ENCODE measurements at places on chromosomes 12 and 14.

GRCh38 chr14:46054526-46054925, 597.1 kb downstream of the RPL10L start:
- DNase-seq, result peak; percentile 97

DNA sequence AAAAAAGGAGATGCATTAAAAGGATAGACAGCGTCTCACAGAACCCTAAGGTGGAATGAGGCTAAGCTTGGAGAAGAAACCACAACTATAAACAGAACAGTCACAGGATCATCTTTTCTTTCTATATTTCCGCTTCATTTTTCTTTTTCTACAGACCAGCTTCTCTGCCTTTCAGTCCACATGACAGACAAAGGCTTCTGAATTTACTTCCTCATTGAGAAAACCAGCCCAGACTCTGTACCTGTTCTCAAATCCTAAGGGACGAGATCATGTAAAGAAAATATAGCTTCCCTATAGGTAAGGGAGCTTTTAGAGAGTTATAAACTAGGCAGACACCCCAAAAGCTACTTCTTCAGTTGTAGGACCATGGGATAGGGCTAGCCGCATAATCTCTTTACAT, 17.4 kb downstream of the SGPP1 start:
- no peak for DNase-seq

DNA sequence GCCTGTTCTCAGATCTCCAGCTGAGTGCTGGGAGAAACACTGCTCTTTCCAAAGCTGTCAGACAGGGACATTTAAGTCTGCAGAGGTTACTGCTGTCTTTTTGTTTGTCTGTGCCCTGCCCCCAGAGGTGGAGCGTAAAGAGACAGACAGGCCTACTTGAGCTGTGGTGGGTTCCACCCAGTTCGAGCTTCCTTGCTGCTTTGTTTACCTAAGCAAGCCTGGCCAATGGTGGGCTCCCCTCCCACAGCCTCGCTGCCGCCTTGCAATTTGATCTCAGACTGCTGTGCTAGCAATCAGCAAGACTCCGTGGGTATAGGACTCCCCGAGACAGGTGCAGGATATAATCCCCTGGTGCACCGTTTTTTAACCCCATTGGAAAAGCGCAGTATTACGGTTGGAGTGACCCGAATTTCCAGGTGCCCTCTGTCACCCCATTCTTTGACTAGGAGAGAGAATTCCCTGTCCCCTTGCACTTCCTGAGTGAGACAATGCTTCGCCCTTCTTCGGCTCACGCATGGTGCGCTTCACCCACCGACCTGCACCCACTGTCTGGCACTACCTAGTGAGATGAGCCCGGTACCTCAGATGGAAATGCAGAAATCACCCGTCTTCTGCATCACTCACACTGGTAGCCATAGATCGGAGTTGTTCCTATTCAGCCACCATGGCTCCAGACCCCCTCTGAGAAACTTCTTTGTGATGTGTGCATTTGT, 650.3 kb upstream of the ALG10B start:
- DNase-seq, result no peak

DNA sequence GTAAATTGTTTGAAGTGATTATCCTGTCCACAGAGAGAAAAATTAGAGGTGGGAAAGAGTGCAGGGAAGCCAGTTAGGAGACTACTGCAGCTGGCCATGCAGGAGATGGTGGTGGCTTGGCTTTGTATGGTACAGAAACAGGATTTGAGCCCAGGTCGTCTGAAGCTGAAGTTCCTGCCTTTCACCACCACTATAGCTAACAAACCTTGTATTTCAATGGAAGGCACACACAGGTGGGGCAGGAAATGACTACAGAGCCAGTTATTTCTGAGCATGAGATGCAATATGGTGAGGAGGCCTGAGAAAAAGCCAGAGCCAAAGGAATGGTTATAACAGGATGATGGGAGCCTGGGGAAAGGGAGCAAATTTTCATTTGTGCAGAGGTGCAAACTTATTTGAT, 103.9 kb downstream of the BTG1 start:
- DNase-seq, result no peak

DNA sequence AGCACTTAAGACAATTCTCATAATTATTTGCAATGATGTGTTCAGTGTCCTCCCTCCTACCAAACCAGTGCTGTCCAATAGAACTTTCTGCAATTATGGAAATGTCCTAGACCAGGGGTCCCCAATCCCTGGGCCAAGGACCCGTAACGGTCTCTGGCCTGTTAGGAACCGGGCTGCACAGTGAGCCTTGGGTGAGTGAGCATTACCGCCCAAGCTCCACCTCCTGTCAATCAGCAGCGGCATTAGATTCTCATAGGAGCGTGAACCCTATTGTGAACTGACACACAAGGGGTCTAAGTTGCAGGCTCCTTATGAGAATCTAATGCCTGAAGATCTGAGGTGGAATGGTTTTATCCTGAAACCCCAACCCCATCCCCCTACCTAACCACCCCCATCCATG, 3.9 kb downstream of the SVOP start:
- DNase-seq, result no peak

GRCh38 chr14:26595926-26596542, 1.8 kb downstream of the NOVA1 start:
- DNase-seq, result no peak

DNA sequence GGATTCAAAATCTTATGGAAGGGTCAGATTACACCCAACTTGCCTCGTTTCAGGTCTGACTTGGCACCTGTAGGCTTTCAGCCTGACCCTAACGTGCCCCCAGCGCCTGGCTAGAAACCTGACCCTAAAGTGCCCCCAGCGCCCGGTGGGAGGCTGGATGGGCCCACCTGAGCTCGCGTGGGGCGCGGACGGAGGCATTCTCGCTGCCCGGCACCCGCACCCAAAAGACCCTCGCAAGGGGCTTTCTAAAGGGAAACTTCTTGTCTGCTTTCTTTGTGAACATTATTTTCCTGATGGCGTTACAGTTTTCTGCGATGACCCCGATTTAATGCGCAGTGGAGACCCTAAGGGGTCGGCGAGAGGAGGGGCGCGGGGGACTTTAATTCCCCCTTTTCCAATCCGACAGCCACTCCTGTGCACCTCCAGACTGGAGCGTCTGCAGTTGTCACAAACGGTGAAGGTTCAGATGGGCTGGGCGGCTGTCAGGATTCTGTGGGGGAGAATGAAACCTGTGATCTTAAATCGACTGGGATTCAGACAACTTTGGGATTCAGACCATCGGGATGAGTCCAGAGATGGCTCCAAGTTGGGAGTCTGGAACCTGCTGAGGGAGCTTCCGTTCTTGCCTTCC, 751 bp upstream of the HRK start:
- DNase-seq, result no peak

DNA sequence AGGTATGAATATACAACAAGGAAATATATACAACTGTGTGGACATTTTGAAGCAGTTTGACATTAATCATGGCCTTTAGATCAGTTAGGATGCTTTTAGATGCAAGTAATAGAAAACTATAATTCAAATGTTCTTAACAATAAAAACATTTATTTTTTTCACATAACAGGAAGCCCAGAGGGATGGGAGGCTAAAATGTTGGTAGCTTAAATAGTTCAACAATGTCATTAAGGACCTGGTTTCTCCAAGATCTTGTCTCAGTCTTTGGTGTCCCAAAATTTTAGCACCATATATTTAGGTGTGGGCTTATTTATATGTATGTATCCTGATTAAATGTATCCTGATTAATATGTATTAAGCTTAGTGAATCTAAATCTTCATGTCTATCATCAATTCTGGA, 292.4 kb downstream of the NUAK1 start:
- no peak for DNase-seq

DNA sequence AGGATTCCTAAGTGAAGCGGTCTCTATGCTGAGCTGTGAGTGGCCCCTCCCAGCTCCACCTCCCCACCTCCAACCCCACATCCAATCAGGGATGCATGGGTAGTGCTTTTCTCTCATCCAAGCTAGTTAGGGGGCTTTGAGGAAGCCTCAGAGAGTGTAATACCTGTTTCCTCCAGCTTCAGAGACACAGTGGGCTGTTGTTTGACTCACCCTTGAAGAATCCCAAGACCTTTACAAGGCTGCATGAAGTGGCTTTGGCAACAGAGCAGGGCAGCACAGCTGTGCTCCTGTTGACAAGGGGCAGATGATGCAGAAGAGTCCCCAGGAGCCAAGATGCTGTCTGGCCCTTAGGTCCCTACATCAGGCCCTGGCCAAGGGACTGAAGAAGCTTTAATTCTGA, 27.1 kb upstream of the CLMN start:
- peak; percentile 28 for DNase-seq

GRCh38 chr14:89227496-89227836, 189.6 kb downstream of the FOXN3 start:
- DNase-seq, result peak; percentile 29

DNA sequence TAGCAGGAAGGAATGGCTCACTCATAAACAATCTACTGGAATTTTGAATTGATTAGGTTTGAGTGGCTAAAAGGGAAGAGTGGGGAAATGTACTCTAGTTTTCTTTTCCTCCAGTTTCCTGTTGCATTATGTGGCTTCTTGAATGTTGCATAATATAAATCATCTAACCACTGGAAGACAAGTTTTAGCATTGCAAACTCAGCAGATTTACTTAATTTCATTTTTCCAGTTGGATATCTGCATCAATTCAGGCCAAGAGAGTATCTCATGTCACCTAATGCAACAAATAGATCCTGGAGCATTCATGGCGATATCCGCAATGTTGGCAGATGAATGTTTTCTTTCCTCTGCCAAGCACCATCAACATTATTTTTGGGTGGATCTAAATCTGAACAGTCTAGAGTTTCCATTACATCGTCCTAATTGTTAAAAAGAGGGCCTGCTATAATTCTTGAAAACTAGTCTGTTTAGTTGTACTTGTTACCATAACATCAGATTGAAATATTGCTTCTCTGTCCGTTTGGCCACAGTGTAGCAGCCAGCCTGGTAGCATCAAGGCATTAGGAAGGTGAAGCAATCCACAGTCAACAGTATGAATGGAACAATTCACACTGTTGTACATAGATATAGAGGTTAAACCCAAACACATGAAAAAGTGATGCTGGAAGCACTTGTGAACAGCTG, 544.2 kb downstream of the ETNK1 start:
- no peak for DNase-seq

- DNase-seq, result no peak
Measured at GRCh38 chr12:109203480-109203879, 87.1 kb downstream of the ACACB start.

- DNase-seq, result peak; percentile 41
Measured at GRCh38 chr12:120235369-120236323, 29.9 kb downstream of the PXN start.

DNA sequence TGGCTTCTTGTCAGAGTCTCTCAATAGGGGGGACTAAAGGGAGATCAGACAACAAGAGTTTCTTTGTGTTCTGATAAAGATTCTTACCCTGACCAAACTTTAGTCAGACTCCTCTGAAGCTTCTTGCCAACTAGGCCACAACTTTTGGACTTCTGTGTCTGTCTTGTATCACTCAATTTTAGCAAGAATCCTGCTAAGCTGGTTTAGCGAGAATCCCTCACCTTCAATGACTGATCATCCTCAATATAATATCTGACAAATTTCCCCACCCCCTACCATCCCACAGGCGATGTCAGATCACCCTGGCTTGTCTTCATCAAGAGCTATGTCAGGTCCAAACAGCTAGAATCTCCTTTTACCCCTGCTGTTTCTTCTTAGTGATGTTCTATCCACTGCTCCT, 215.2 kb downstream of the RASSF9 start:
- DNase-seq, result no peak

DNA sequence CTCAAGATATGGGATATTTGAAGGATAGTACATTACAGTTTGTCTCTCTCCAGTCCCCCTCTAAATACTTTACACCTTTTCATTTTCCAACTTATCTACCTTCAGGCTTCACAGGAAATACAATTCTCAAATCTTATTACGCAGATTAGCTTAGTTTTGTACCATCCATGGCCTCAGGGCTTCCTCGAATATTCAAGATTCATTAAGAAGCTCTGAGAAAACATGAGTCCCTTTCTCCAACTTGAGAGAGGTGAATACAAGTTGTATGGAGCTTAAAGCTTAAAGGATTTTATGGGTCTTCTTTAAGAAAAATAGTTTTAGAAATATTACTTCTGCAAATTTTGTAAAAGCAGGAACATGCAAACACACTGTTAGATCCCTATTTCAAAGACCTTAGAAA, 1212.5 kb downstream of the GALC start:
- no peak for DNase-seq

DNA sequence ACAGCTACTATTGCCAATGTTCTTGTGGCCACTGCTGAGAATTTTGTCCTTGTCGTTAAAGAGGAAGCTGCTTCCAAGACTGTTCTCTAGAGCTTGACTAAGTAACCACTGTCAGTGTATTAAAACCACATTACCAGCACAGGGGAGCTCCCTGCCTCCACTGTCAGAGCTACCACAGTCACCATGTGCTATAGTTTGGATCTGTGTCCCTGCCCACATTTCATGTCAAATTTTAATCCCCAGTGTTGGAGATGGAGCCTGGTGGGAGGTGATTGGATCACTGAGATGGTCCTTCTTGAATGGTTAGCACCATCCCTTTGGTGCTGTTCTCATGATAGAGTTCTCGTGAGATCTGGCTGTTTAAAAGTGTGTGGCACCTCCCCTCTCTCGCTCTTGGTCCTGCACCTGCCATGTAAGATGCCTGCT, 23.2 kb upstream of the RAP1B start:
- no peak for DNase-seq

DNA sequence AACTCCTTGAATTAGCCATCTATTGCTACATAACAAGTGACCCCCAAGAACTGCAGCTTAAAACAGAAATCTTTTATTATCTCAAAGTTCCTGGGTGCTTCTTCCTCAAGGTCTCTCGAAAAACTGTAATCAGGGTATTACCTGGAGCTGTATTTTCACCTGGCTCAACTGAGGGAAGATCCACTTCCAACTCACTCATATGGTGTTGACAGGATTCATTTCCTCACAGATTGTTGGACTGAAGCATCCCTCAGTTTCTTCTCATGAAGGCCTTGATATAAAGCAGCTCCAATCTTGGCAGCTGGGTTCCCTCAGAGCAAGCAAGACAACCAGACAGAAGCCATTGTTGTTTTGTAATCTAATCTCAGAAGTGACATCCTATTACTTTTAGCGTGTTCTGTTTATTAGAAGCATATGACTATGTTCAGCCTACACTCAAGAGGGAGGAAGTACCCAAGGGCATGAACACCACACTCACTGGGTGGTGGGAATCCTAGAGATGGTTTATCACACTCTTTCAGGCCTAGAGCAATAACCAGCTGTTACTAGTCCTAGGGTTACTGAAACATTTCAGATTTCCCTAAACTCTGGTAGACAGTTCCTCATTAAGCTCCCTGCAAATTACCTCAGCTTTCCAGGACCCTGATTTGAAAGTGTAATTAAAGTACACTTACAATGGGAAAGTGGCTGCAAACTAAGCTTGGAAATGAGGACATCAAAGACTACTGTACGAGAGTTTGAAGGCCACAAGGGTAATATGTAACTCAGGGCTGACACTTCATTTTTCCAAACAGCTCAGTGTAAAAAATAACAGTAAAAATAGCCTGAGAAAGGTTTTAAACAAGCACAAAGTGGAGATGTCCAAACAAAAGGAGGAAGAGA, 222.2 kb downstream of the SEC23A start:
- no peak for DNase-seq

DNA sequence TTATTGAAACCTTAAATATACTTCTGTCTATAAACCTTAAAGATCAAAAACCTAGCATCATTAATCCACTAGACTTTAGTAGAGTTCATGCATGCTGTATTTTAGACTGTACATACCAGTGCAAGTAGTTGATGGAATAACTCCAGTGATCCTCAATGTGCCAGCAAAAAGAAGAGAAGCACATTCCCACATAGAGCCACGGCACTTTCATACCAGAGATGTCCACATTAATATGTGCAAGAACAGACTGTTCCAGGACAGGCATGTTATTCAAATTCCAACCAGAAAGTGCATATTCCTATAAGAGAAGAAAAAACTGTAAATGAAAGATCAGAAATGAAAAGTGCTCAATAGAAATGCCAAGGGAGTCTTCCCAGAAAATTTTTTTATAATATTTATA, 55.0 kb downstream of the KDM5A start:
- DNase-seq, result no peak
